HFFc6 (cell line): ENCODE measurements at places on chromosomes 6 and 20. TPM values are rescaled to one million over a fixed set of nuclear protein-coding genes. Genes with fewer than 3 reads are reported as not detected.

DNA sequence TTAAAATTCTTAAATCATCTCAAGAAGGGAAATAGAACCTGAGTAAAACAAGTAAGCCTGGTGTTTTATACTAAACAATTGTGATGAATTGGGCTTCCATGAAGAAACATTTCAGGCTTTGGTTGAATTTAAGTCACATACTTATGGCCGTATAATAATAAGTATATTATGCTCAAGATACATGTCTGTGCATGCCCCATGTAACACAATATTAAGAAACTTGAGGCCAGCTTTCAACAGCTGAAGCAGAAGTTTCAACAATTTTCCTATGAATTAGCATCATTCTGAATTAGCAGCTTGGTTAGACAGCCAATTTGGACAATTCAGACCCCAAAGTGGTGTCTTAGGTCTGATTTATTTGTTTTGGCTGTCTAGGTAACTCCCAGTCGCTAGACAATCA is 243.7 kb downstream of the MYLK4 start:
- DNase-seq, result no peak
- no peak overlapping the region for H3K4me3 ChIP-seq
- H3K27me3 ChIP-seq, result peaks cover 16% of the 10 kb centered on the region
- peaks cover 6% of the 10 kb centered on the region; the same call in 1 of the 2 replicates for H3K4me1 ChIP-seq
- H3K36me3 ChIP-seq, result peaks cover 5% of the 10 kb centered on the region; the same call in 1 of the 2 replicates

RSPO3 gene
- total RNA-seq, result not detected in 3 replicates

CTCFL gene
- total RNA-seq, result not detected in 3 replicates

HDGFL1 gene
- not detected in 3 replicates for total RNA-seq

TFEB gene
- total RNA-seq, result 10.3 to 14.2 TPM (median 12.9 TPM) in 3 replicates

DAAM2 gene
- total RNA-seq, result 1.7 to 8.8 TPM (median 3.2 TPM) in 3 replicates

RTF2 gene
- total RNA-seq, result 148 to 158 TPM (median 151 TPM) in 3 replicates

DNA sequence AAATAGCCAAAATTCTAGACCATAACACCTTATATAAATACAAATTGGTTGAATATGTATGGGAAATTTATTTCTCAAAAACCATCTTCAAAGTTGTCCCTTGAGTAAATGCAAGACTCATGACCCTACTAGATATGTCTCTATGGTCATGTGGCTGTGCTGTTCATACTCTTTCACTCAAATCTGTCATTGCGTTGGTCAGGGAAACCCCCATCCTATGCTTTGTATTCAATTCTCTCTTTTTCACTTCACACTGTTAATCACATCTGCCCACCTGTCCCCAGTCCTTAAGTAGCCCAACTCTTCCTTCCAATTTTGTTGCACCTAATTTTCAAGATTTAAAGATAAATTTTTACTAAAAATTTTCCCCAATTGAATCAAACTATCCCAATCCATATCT is 51.0 kb downstream of the RPS12 start:
- DNase-seq, result no peak
- no peaks in the 10 kb centered on the region for H3K36me3 ChIP-seq
- H3K4me1 ChIP-seq, result no peaks in the 10 kb centered on the region
- no peaks in the 10 kb centered on the region; the same call in 1 of the 2 replicates for H3K27me3 ChIP-seq
- no peak overlapping the region for H3K27ac ChIP-seq

- H3K4me3 ChIP-seq, result no peak overlapping the region
- H3K27ac ChIP-seq, result no peak overlapping the region
- DNase-seq, result no peak
- H3K27me3 ChIP-seq, result peaks cover 3% of the 10 kb centered on the region
- H3K36me3 ChIP-seq, result peaks cover 7% of the 10 kb centered on the region; the same call in 1 of the 2 replicates
Measured at GRCh38 chr6:43977404-43978111, 149.7 kb downstream of the MRPL14 start.

DNA sequence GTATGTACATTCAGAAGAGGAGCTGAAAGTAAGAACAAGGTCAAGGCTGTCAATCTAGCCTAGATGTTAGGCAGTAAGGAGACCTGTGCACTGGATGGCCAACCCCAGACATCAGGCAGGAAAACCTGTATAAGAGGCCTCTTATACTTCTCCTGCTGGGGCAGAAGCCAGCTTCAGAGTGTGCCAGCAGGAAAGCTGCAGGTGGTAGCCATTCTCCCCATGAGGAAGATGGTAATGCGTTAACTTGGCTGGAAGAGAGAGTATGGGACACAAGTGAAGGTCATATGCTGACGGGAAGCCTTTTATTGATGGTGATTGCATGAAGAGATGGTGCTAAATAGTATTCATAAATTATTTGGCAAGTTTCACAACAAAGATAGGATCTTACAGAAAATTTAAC is 20.6 kb downstream of the NHLRC1 start:
- H3K27me3 ChIP-seq, result peaks cover 4% of the 10 kb centered on the region
- peaks cover 7% of the 10 kb centered on the region for H3K36me3 ChIP-seq
- H3K4me3 ChIP-seq, result no peak overlapping the region
- no peak for DNase-seq

DNA sequence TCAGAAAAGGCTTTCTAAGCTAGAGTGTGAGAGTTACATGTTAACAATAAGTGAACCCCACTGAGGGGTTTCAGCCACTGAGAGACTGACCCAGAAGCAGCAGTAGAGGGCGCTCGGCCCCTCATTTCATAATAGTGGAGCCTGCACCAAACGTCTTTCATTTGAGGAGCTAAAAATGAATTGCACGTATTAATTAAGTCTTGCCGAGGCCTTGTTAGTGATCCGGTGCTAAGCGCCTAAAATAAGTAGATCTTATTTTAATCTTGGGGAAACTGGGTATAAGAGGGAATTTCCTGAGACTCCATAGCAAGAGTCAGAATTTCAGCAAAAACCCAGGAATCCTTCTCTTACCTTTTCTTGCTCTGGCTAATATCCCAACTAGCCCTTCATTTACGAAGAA is 209.7 kb downstream of the FARS2 start:
- peak; percentile 47 for DNase-seq
- H3K4me1 ChIP-seq, result peaks cover 36% of the 10 kb centered on the region
- no peaks in the 10 kb centered on the region for H3K27me3 ChIP-seq
- no peaks in the 10 kb centered on the region for H3K36me3 ChIP-seq
- H3K4me3 ChIP-seq, result no peak overlapping the region
- H3K27ac ChIP-seq, result no peak overlapping the region

ULBP2 gene
- 16.2 and 17.9 TPM in 2 replicates for total RNA-seq

GRCh38 chr6:7258231-7258763 is 54.7 kb downstream of the SSR1 start:
- peaks cover 11% of the 10 kb centered on the region for H3K27me3 ChIP-seq
- DNase-seq, result no peak

GRCh38 chr6:148389086-148389485 is 46.4 kb downstream of the SASH1 start:
- H3K36me3 ChIP-seq, result peaks cover 21% of the 10 kb centered on the region
- H3K27me3 ChIP-seq, result no peaks in the 10 kb centered on the region
- H3K27ac ChIP-seq, result no peak overlapping the region

DNA sequence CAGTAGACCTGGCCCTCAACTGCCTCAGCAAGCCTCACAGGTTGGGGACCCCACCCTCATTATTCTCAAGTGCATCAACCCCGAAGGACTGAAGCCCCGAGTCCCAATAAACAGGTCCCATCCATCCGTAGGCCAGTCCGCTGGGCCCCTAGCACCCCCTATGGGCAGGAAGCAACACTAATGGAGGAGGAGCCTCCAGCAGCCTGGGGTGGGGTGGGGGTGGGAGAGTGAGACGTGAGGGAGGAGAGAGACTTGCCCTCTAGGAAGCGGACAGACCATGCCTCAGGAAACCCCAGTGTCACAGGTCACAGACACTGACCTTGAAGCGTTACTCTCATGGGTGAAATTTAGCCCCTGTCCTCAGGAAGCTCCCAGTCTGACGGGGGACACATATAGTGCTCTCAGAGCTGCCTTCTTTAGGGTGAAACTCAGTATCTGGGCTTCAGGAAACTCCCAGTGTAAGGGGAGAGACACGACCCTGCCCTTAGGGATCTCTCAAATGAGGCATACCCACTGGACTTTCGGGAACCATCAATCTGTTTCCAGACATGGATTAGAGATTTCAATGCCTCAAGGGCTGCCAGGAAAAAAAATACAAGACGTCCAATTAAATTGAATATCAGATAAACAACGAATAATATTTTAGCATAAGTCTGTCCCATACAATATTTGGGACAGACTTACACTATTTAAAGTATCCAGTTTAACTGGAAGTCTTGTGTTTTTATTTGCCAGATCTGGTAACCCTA is 125.8 kb downstream of the MRPL14 start:
- no peak for DNase-seq
- no peak overlapping the region for H3K27ac ChIP-seq
- H3K27me3 ChIP-seq, result peaks cover 6% of the 10 kb centered on the region; the same call in 1 of the 2 replicates
- peaks cover 29% of the 10 kb centered on the region for H3K4me1 ChIP-seq

DNA sequence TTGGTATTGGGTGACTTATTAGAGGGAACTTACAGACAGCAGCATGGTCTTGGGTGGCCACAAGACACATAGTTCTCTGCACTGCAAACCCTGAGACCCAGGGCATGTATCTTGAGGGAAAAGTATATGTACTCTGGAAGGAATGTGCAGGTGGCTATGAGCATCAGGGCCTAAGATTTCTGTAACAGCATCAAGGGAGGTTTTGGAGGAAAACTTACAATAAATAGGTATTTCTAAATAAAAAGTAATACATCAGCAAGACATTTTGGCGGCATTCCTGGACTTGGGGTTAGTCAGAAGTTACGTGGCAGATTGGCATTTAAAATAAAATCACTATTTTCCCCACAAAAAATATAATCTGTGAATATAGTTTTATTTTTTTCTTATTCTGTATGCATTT is 8.0 kb upstream of the STX7 start:
- no peak overlapping the region for H3K27ac ChIP-seq
- no peak for DNase-seq
- H3K27me3 ChIP-seq, result peaks cover 15% of the 10 kb centered on the region
- H3K4me1 ChIP-seq, result peaks cover 22% of the 10 kb centered on the region
- no peaks in the 10 kb centered on the region for H3K36me3 ChIP-seq
- no peak overlapping the region for H3K4me3 ChIP-seq

GRCh38 chr6:112218563-112218962 is 35.8 kb downstream of the LAMA4 start:
- no peak for DNase-seq
- H3K4me3 ChIP-seq, result no peak overlapping the region; the same call in 1 of the 2 replicates
- no peaks in the 10 kb centered on the region; the same call in 1 of the 2 replicates for H3K27me3 ChIP-seq

OVOL2 gene
- total RNA-seq, result not detected in 3 replicates
